Activated CD8-positive, alpha-beta T cell treated with anti-CD3 and anti-CD28 coated beads, Interleukin-2, amount 10 ng/mL, durations not matched to agents 7 days and 5 days (primary cell): ENCODE measurements at places on chromosomes 13 and 19. TPM values are rescaled to one million over a fixed set of nuclear protein-coding genes. Genes with fewer than 3 reads are reported as not detected.
A peak's percentile ranks its signal among the peaks of the same experiment; 100 is the strongest.

The ESD gene
- 99.9 TPM for total RNA-seq

DNA sequence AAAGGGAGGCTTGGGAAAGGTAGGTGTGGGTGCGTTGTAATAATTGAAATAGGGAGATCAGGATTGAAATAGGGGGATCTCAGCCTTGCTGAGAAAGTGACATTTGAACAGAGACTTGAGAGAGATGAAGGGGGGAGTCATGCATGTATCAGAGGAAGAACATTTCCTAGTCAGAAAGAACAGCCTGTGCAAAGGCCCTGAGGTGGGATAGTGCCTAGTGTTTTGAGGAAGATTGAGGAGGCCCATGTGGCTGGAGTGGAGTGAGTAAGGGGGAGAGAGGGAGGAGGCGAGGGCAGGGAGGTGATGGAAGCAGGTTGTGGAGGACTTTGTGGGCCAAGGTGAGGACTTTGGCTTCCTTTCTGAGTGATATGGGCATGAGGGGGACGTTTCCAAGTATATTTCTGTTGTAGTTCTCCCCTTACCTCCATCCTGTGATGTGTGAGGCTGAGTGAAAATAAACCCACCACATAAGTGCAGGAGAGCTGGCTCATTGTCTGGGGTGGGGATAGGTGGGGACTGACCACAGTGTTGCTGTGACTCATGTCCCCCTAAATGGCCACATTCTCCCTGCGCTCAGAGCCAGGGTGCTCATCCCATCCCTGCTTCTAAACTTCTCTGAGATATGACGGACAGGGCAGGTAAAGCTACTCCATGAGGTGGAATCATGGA lies 17.8 kb downstream of the ACTL9 start:
- H3K27me3 ChIP-seq = peaks cover 21% of the 10 kb centered on the region
- H3K36me3 ChIP-seq = peaks cover 9% of the 10 kb centered on the region

- H3K27me3 ChIP-seq = peaks cover 40% of the 10 kb centered on the region
- H3K36me3 ChIP-seq = no peaks in the 10 kb centered on the region
- H3K27ac ChIP-seq = no peak overlapping the region
- DNase-seq = no peak
- no peaks in the 10 kb centered on the region for H3K4me1 ChIP-seq
These were observed 33.6 kb upstream of the FFAR2 start for GRCh38 chr19:35414442-35414841.

- H3K27me3 ChIP-seq = peaks cover 9% of the 10 kb centered on the region
- no peak overlapping the region for H3K27ac ChIP-seq
- DNase-seq = no peak
- no peaks in the 10 kb centered on the region for H3K36me3 ChIP-seq
These were observed 527 bp downstream of the PODNL1 start for GRCh38 chr19:13937479-13938300.

- peaks cover 39% of the 10 kb centered on the region for H3K36me3 ChIP-seq
- H3K27me3 ChIP-seq = no peaks in the 10 kb centered on the region
- DNase-seq = peak; percentile 56
- peaks cover 43% of the 10 kb centered on the region for H3K4me1 ChIP-seq
- peak overlapping the region; percentile 97 for H3K4me3 ChIP-seq
These were observed 2.0 kb downstream of the ZFP36 start for GRCh38 chr19:39408392-39409207.

- peaks cover 29% of the 10 kb centered on the region for H3K27me3 ChIP-seq
- H3K4me3 ChIP-seq = no peak within 1 kb of the TSS
- H3K36me3 ChIP-seq = no peaks in the 10 kb centered on the region
- peak; percentile 51 for DNase-seq
- H3K27ac ChIP-seq = no peak within 1 kb of the TSS
These were observed at the start of gene NANOS2 for GRCh38 chr19:45913874-45914830. Gene NANOS2, minus strand, starts transcription at chr19:45914778. Its CDS starts 85 bp downstream, at chr19:45914693.

The ZNF667 gene
- 1.1 TPM for total RNA-seq
